Muscle of leg (tissue), 16 donors: ENCODE measurements at places on chromosomes 6 and 20.

GRCh38 chr6:78623554-78623953, 243.8 kb upstream of the IRAK1BP1 start:
- no peak for DNase-seq

GRCh38 chr6:151229401-151230276, 10.1 kb upstream of the AKAP12 start:
- DNase-seq, result no peak

DNA sequence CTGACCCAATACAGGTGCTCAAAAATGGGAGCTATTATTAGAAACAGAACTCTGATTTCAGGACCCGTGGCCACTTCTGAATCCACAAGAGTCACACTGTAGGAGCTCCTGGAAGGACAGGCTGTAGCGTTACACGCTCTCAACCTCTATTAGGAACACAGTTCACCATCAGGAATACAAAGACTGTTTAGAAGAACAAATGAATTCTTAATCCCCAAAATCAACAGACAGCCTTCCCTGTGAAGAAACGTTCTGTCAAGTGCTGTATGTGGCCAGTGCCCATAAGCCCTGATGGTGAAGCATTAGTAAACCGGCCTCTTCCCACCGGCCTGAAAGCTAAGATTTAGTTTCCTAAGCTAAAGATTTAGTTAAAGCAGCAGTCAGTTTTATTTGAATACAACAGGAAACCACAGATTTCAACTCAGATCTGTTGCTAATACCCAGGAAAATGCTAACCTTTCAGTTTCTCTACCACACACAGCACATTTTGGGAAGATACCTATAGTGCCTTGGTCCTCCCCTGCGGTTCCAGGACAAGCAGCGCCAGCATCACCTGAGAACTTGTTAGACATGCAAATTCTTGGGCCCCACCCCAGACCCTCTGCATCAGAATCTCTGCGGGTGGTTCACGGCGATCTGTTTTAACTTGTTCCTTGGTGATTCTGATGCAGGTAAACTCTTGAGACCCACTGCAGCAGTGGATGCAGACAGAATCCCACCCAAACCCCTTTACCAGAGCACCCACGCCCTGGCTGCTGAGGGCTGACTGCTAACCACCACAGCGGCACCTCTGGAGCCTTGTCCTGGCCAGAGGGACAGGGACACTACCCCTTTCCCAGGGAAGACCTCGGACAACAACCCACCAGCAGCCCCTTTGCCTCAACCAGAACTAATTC, 33.4 kb downstream of the MTRES1 start:
- no peak for DNase-seq

DNA sequence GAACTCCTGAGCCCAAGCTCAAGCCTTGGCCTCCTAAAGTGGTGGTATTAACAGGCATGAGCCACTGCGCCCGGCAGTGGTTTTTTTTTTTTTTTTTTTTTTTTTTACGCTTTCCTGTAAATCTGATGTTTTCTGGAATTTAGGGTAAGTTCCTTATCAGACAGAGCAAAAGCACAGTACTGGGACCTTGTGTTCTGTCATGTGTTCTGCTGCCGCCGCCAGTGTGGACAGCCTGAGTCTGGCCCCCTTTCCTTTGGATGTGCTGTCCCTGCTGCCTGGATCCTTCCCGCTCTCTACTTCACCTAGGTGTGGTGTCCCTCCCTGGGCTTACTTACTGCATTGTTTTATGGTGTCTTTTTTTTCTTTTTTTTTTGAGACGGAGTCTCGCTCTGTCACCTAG, 11.7 kb downstream of the DNMT3B start:
- no peak for DNase-seq

DNA sequence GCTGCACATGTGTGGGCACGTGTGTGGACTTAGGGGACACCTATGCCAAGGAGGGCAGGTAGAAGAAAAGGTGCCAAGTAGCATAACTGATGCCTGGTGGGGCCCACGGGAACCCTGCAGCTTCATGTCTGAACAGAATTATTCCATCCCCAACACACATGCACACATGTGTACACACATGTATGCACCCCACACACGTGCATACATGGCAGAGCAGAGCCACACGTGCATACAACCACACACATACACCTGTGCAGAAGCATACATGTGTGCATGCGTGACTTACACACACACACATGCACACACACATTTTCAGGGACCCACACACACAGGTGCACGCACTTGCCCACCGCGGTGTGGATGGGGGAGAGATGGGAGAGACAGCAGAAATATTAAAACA, 51.7 kb upstream of the CHRNA4 start:
- no peak for DNase-seq

GRCh38 chr6:142026471-142026870, 106.3 kb upstream of the GJE1 start:
- DNase-seq, result no peak

GRCh38 chr6:117557951-117558350, 44.4 kb downstream of the GOPC start:
- DNase-seq, result no peak

DNA sequence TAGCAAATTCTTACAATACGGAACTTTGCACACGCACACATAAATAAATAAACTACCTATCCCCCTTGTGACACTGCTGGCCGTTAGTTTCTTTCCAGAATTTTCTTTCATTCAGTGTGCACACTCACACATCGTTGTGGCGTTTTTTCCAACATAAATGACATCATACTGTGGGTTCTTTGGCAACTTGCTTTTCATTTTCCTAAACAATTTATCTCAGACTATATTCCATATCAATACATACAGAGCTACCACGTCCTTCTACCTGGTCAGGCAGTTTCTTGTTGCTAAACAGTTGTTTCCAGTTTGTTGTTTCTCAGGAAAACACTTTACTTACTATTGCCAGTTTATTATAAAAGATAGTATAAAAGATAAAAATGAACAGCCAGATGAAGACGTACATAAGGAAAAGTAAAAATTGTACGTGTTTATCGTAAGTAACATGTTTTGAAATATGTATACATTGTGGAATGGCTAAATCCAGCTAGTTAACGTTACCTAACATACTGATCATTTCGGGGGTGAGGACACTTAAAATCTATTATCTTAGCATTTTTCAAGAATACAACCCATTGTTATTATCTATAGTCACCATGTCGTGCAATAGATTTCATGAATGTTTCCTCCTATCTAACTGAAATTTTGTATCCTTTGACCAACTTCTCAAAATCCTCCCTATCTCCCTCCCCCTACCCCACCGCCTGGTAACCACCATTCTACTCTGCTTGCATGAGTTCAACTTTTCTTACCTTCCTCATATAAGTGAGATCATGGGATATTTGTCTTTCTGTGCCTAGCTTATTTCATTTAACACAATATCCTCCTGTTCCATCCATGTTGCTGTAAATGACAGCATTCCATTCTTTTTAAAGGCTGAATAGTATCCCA, 1.2 kb upstream of the TP53RK start:
- no peak for DNase-seq

- no peak for DNase-seq
Observed at GRCh38 chr6:16769131-16769985, 8.1 kb upstream of the ATXN1 start.

DNA sequence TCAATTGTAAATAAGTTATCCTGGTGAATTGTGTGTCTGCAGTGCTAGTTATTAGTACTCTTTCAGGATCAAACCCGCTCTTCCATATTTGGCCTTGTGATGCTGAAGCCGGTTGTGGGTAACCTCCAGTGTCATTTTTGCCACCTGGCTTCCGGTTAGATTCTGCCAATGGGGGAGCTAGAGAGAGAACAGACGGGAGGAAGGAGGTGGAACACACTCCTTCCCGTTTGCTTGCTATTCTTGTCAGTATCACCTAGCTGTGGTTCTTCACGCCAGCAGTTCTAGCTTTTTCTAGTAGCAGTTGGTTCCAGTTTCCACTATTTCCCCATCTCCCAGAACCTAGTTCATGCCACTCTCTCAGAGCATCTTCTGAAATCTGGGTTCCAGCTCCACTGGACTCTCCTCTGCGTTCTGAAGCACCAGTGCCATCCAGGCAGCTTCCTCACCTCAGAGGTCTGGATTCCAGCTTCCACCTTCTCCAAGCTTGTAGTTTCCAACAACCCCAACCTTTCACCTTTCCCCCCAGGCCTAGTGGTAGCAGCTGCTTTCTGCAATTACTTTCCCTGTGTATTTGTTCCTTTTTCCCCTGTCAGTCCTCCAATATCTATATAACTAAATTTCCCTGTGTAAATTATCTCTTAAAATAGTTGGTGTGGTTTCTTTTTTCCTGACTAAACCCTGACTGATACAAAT, 46.9 kb upstream of the LOC128125822 start:
- no peak for DNase-seq

DNA sequence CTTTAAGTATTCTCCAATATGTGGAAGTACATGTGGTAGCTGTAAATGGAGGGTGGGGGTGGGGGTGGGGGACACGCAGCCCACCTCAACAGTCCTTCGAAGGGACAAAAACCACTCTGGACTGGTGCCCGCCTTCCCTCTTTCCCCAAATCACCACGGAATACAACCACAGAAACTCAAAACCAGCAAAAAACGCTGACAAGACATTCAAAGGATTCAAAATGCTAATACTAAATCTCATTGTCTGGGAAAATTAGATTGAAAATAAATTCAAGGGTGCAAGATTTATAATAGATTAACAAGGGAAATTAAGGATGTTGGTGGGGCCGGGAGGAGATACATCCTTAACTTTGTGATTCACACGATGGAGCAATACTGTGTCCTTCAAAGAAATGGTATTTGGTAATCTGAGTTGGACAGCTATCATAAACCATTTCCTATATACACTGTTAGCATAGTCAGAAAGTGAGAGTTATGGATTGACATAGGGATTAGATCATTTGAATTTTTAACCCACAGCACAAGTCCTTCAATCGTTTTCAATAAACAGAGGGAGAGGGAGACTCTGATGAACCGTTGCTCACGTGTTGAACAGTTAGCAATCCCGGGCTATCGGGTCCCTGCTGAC, 766 bp upstream of the TBC1D22B start:
- no peak for DNase-seq

- DNase-seq, result no peak
Observed at GRCh38 chr6:20444786-20445271, 43.1 kb downstream of the E2F3 start.

DNA sequence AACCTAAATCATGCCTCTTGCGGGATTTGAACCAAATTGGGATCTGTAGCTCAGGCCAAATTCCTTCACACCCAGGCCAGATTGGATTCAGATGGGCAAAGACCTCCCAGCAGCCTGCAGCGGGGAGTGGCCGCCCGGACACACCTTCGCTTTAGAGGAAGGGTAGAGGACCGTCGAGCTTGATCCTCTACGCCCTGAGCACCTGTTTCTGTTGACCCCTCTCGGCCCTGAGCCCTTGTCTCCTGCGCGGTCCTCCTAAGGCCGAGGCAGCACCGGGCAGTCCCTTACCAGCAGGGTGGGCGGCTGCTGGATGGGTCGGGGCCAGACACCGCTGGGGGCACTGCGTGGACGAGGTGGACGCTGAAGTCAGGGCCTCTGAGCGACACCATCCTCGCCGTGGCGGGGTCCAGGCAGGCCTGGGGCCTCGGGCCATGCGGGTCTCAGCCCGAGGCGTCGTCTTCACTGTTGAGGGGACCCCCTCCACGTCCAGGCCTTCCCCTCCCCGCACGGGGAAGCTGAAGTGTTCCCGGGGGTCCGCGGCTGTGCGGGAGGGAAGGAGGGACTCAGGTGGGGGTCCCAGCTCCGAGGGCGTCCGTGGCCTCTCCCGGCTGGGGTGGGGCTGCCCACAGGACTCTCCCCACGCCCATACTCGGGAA, 114.8 kb downstream of the SMOC2 start:
- DNase-seq, result no peak

DNA sequence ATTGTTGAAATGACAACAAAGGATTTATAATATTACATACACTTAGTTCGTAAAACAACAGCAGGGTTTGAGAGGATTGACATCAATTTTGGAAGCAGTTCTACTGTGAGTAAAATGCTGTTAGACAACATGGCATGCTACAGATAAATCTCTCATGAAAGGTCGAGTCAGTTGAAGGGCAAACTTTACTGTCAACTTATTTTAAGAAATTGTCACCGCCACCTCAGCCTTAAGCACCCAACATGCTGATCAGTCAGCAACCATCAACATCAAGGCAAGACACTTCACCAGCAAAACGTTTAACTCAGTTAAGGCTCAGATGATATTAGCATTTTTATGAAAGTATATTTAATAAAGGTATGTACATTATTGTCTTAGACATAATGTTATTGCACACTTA, 31.0 kb downstream of the CYB5R4 start:
- no peak for DNase-seq

- no peak for DNase-seq
Observed at GRCh38 chr20:38392356-38392755, 42.8 kb downstream of the SNHG17 start.

DNA sequence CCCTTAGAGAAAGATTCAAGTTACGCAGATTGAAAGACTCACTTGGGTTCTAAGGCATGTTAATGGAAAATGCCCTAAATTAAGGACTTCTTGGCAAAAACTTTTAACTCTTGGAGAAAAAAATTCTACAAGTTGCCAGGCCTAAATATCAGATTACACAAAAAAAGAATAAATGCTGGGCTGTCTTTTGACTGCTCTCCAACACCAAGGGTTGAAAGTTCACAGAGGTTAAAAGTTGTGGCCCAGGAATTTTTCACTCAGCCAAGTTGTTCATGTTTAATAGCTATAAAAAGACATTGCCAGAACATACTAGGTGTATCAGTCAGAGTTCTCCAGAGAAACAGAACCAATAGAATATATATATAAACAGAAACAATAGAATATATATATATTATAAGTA, 268.4 kb upstream of the PRND start:
- peak; percentile 32 for DNase-seq

- DNase-seq, result no peak
Observed at GRCh38 chr20:56592211-56592610, 36.9 kb upstream of the TFAP2C start.

DNA sequence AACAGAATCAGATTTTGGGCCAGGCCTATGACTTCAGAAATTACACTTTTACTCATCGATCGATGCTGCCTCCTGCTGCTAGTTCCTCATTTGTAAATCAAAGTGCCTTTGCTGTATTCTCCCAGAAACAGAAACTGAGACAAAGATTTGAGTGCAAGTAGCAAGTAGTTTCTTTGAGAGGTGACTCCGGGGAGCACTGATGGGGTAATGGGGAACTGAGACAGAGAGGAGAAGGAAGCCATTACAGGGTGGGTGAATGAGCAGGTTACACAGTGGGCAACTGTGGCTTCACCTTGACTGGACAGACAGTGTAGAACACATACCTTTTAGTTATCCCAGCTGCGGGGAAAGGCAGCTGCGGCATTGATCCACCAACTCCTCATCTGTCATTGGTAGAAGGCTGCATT, 9.7 kb upstream of the CD40 start:
- DNase-seq, result peak; percentile 22

- DNase-seq, result no peak
Observed at GRCh38 chr6:159071843-159072769, 27.3 kb upstream of the TAGAP start.

DNA sequence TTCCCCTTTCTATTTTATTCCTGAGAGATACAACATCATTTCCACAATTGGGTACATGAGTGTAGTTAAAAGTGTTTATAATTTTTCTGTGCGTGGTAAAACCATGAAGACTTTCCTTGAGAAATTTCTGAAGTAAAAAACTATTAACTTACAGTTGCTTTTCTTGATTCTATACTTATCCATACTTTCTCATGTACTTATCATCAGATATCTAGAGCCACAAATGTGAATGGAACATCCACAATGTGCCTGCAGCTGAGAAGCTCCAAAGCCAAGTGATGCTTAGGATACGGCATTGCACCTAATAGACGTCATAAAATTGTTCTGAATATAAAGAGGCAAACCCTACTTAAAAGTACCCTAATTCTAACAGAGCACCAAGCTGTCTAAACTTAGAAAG, 2.9 kb downstream of the FILIP1 start:
- DNase-seq, result no peak
